ENCODE measurements at places on chromosomes 6 and 20.

- no peak for DNase-seq
Observed at GRCh38 chr6:25341203-25341552, 62.0 kb downstream of the CARMIL1 start.

DNA sequence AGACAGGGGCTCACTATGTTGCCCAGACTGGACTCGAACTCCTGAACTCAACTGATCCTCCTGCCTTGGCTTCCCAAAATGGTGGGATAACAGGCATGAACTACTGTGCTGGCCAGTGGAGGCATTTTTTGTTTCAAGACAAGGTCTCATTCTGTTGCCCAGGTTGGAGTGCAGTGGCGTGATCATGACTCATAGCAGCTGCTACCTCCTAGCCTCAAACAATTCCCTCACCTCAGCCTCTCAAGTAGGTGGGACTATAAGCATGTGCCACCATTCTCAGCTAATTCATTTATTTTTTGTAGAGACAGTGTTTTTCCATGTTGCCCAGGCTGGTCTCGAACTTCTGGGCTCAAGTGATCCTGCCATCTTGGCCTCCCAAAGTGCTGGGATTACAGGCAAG lies 17.2 kb downstream of the ENPP3 start:
- no peak for DNase-seq

DNA sequence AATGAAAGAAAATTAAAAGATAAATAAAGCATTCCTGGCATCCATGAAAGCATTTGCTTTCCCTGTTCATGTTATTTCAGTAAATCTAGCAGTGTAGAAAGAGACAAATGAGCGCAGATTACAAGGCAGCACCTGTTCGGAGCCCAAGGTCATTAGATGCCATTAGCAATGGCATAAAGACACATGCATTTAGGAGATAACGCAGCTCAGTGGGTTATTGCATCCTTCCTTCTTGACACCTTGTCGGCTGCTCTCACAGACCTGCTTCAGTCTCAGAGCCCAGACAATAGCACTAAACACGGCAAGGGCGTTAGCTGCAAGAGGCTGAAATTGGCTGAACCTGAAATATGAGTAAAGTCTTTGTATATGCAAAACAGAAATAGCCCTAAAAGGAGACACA lies 140.3 kb downstream of the ATXN1 start:
- no peak for DNase-seq

DNA sequence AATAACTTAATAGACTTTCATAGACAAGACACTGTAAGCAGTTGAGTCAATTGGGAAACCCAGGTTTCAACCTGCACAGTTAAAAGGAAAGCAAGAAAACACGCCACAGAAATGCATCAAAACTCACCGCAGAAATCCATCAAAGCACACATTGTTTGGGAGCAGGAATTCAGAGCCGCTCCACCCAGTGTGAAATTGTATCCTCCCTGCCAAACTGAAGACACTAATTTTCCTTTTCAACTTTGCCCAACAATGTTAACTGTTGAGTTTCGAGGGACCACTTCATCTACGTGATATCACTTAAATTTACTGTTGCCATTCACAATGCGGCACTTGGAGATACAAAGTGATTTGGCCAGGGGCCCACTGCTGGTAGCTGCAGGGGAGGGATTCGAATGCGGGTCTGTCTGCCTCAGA lies 92.7 kb downstream of the DACT2 start:
- no peak for DNase-seq

DNA sequence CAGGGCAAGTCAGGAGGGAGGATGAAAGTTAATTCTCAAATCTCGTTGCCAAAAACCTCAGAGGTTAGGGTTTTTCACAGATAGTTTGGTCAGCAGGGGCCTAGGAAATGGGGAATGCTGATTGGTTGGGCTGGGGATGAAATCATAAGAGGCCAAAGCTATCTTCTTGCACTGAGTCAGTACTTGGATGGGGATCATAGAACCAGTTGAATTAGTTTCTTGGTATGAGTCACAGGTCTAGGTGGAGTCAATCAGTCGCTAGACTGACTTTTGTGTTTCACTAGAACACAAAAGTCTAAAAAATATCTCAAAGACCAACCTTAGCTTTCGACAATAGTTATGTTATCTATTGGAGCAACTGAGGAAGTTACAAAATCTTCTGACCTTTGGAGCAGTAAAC lies 368.5 kb downstream of the TBC1D32 start:
- no peak for DNase-seq

DNA sequence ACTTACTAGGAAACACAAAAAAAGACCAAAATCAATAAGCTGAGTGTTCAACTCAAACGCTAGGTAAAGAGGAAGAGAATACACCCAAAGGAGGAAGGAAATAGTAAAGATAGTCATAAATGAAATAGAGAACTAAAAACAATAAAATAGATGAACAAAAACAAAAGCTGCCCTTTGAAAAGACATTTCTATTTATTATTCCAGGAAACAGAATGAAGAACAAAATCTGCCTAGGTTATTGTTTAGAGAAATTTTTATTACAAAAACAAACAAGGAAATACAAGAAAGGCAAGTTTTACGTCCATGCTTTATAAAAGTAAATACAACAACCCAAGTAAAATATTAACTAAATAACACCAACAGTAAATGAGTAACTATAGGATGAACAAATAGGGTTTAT lies 20.1 kb downstream of the HLA-DMB start:
- DNase-seq = no peak

DNA sequence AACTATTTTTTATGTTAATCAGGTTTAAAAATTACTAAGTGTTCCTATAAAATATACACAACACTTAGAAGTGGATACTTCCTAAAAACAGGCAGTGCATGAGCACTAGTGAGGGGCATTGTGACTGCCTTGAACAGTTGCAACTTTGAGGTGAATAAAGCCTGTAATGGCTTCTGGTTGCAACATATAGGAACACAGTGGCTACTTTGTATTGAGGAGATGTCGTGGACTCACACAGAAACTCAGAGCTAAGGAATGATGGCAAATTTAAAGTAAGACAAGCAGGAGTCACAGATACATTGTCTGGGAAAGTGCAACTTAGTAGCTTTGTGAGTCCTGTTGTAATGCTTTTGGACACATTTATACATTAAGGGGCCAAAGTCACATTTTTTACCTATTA lies 861 bp upstream of the HLA-A start:
- no peak for DNase-seq
